ENCODE measurements at places on chromosomes 4 and X.

GRCh38 chr4:94765648-94766047 lies 7.9 kb downstream of the BMPR1B start:
- no peak for DNase-seq

- no peak for DNase-seq
Measured at GRCh38 chr4:99144070-99144469, at the start of gene ADH4. Gene ADH4 (minus strand): TSS chr4:99144297. CDS start chr4:99144222, 75 bp downstream.

GRCh38 chrX:129116676-129117470 lies 406.4 kb downstream of the SMARCA1 start:
- no peak for DNase-seq

- no peak for DNase-seq
Measured at GRCh38 chr4:185830263-185830994, 18.4 kb upstream of the SORBS2 start.

GRCh38 chrX:50805276-50805675 lies 8.7 kb downstream of the SHROOM4 start:
- no peak for DNase-seq

DNA sequence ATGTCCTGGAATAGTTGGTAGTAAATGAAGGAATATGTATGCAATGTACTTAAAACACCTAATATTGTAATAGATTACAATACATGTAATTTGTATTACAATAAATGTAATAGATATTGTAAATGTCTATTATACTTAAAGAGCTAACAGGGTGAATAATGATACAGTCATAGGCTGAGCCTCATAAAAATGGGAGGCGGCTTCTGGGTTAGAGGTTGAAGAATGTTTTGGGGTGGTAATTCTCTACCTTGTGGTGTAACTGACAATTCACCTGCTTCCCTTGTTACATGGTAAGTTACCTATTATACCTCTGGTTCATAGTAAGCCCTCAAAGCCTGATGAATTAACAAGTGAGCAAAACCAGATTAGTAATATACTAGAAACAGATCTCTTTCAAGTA lies 26.0 kb downstream of the ATP8A1 start:
- no peak for DNase-seq

DNA sequence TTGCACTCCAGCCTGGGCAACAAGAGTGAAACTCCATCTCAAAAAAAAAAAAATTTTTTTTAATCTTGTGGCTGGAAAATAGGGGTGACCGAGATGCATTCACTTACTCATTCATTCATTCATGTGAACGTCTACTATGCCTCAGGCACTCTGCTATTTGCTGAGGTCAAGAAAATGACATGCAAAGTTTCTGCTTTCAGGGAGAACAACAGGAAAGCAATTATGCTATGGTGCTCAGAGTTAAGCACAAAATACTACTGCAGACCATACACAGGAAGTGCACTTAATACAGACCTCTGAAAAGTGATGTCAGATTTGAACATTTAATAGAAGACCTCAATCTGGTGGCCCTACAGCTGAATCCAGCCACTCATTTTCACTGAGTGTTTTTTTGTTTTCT lies 59.6 kb upstream of the DUSP21 start:
- no peak for DNase-seq

DNA sequence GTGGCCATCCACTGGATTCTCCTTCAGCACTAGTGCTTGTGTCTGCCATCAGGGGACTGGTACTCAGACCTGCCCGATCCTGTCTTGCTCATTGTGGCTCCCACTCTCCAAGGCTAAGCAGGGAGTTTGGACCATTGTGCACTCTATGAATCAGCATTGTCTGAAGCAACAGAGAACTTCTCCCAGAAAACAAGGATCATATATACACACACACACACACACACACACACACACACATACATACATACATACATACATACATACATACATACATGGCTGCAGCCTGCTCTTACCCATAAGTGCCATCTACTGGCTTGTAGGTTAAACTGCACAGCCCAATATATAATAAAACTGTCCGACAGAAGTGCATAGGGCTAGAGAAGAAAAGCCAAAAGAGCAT lies 345.3 kb upstream of the LCORL start:
- DNase-seq, result no peak

DNA sequence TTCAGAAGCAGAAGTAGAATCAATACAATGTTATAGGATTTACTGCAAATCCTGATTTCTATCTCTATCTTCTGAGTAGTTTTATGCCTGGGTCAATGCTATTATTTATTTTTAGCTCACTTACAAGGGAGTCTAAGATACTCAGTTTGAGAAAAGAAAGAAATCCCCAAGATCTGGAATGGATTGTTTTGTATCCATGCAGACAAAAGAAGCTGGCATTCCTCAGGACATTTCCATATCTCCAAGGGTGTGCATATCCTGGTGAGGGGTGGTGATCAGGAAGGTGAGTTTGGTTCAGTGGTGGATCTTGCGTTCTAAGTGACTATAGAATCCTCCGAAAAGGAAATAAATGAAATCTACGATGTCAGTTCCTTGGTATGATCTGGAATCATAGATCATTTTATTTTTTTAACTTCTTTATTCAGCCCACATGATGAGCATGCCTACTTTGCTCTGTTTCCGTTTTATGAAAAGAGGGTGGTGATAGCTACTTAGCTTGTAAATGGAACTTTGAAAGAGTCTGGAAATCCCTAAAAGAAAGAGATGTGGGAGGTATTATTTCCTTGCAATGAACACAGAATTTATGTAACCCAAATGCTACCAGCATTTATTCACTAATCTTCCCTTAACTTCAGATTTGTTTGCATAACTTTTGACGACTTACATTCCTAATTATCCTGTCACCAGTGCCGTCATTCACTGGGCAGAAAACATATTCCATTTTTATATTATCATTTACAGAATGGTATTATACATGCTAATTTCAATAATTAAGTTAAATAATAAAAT lies 81.1 kb upstream of the RAPGEF2 start:
- no peak for DNase-seq

GRCh38 chr4:58093352-58093751 lies 983.2 kb upstream of the IGFBP7 start:
- DNase-seq, result no peak

- no peak for DNase-seq
Measured at GRCh38 chr4:113694008-113694407, 67.5 kb downstream of the CAMK2D start.

GRCh38 chr4:87011340-87012034 lies 76.7 kb downstream of the AFF1 start:
- DNase-seq, result no peak

- DNase-seq, result no peak
Measured at GRCh38 chr4:152039023-152039481, 278.2 kb upstream of the GATB start.
